ENCODE measurements at places on chromosomes 4 and X.

DNA sequence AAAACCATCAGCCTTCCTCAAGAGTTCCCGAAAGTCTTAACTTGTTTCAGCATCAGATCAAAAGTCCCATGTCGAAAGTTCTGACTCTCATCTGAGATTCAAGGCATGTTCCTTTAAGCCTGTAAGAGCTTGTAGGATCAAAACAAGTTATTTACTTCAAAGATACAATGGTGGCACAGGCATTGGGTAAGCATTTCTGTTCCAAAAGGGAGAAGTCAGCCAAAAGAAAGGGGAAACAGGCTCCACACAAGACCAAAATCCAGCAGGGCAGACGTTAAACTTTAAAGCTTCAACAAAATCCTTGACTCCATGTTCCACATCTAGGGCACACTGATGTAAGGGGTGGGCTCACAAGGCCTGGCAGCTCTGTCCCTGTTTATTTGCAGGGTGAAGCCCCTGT lies 91.7 kb downstream of the FHDC1 start:
- DNase-seq: no peak

GRCh38 chr4:65667506-65668041 lies 2.7 kb downstream of the EPHA5 start:
- DNase-seq: no peak

- no peak for DNase-seq
Measured at GRCh38 chrX:16788477-16788876, 2.2 kb downstream of the TXLNG start.

DNA sequence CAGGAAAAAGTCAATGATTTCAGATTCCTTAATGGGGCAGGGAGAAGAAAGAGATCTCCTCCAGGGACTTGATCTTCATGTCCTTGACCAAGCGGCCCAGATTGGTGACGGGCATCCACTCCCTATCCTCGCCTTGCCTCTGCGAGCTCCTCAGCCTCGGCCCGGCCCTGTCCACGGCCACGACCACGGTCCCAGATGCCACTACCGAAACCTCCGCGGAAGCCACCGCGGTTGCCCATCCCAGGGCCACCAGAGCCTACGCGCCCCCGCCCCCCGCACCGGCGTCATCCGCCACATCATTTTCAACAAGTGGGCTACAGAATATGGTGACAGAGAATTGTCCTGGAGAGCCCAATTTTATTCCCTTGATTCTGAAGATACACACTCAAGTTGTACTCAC lies 751.2 kb upstream of the PABPC4L start:
- DNase-seq: no peak

GRCh38 chr4:76673362-76673761 lies 224.6 kb downstream of the SOWAHB start:
- DNase-seq: no peak

DNA sequence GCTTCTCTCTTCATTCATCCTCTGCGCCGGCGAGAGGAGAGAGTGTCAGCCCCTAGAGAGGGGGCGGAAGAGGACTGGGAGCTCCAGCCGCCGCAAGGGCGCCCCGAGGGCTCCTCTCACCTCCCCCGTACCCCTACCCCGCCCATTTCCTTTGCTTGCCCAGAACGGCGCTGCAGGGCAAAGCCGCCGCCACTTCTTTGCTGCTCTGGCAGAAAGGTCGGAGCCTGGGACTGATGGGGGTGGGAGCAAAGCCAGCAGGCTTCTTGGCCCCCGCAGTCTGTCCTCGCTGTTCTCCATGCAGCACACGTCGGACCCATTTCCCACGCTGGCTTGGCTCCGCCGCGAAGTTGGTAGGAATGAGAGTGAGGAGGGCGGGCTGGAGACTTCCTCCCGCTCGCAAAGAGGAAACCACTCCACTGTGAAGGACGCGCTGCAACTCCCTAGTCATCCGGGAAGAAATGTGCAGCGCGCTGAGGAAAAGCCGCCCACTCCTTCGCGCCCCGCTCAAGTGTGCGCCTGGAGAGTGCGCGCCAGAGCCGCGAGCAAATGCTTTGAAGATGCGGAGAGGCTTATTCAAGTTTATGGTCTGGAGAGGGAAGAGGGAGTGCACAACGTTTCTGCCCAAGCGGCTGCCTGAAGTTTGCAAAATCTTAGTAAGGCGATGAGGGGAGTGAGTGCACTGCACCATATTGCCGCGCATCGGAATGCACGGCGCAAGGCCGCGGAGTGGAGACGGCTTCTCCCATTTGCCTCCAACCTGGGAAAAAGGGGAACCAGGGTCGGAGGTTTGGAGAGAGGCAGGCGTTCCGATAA lies 2.8 kb upstream of the PCDH7 start:
- no peak for DNase-seq

GRCh38 chrX:121389976-121390714 lies 342.7 kb downstream of the GLUD2 start:
- DNase-seq: no peak

- DNase-seq: peak; percentile 87
Measured at GRCh38 chr4:35105486-35105885, 1138.8 kb downstream of the ARAP2 start.

GRCh38 chrX:133689997-133690599 lies 274.8 kb upstream of the GPC4 start:
- no peak for DNase-seq

DNA sequence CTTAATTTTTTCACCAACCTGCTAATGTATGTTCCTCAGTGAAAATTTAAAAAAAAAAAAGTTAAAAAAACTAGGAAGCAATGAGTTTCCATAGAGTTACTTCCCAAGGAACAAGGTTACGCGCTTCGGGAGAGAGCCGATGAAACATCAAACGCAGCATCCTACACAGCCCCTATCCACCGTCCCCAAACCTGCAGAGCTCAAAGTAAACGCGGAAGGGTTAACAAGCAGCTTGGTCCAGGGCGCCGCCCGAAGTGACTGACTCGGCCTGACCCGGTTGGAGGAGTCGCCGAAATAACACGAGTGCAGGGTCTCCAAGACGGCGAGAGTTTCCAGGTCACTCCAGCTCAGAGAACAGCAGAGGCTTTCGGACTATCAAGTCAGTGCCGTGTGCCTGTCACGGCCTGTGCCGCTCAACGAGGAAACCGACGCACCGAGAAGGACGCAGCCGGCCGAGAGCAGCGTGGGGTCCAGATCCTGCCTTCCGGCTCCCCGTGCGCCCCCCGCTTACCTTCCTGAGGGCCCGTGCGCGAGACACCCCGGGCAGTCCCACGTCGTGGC lies 512 bp downstream of the NOP14 start:
- peak; percentile 90 for DNase-seq

DNA sequence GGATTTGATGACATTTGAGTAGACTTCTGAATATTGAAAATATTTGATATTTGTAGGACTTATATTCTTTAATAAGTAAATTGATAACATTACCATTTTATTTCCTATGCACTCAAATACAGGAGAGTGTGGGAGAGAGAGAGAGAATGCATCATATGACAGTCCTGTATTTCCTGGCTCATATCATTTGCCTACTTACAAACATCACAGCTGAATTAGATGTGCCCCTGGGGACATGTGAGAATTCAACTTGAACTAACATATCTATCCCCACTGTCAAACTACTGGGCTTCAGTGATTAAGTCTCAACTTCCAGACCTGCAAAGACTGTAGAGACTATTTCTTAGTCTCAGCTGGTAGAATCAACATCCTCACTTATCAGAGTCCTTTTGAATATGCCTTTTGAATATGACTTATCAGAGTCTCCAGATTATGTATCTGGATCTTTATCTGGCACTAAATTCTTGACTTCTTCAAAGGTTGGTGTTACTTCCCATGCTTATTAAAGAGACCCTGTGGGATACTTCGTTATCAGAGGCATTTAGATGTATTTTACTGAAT lies 75.5 kb downstream of the PABPC4L start:
- no peak for DNase-seq

GRCh38 chr4:182866746-182867145 lies 50.4 kb downstream of the DCTD start:
- no peak for DNase-seq

- no peak for DNase-seq
Measured at GRCh38 chrX:139851730-139852129, 81.1 kb downstream of the ATP11C start.

DNA sequence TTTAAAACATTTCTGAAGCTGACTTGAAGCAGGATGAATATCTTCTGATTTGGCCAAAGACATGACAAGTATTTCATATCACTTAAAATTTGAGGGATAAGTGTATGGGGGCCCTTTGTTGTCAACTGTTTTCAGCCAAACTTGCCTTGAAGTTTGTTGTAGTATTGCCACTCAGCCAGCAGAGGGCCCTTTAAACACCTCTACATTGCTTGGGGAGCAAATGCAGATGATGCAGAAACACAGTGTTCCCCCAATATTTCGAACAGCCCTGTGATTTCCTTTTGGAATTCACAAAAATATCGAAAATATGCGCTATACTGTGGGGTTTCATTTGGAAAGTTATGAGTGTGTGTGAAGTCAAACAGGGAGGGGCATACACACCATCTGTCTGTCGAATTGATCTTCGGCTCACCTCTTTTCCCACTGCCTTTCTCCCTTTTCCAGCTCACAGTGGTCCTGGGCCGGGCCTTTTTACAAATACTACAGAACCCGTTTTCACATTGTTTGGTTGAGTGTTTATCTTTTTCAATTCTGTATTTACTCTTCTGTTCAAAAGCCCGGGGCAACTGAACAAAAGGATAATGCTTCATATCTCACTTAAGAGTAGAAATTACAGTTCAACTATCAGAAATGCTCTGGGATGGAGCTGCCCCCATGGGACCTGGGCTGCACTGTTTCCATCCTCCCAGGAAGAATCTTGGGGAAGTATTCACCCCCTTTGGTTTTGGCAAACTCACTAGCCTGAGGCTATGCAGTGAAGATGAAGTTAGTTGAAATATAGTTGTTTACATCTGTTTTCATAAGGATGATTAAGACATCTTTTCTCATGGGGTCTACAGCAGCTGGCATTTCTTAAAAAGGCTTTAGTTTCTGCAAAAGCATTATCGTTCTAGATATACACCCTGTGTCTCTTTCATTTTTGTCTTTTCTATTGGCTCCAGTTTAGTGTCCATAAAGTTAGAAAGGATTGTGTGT lies 137.6 kb downstream of the EGF start:
- peak; percentile 37 for DNase-seq

DNA sequence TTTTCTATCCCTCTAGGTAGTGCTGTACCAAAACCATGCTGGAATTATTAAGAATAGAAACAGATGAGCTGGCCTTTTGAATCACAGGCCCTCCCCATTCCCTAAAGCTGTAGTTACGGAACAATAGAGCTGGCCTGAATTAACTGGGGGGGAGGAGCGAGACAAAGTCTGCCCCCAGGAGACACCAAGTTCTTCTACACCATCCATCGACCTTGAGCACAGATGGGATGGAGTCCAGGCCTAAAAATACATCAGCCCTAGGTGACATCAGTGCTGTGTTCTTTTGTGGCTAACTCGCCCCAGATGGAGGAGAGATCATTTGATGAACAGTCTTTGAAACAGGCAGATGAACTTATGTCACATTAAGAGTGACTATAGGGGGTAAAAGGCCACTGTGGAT lies 49.6 kb downstream of the LHFPL1 start:
- DNase-seq: no peak

DNA sequence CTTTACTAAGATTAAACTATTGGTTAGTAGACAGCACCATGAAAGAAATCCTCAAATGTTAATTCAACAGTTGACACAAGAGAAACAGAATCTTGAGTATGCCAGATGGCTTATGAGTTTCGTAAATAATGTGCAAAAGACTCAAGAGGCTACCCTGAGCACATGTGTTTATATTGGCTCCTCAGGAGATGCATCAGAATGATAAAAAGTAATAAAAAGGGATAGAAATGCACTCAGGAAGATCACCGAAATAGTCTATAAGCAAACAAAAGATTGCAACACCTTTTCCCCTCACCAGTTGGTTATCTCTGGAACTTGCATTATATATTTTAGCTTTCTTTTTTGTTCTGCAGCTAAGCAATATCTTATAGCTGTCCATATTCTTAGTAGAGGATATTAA lies 84.4 kb downstream of the SCFD2 start:
- DNase-seq: no peak

DNA sequence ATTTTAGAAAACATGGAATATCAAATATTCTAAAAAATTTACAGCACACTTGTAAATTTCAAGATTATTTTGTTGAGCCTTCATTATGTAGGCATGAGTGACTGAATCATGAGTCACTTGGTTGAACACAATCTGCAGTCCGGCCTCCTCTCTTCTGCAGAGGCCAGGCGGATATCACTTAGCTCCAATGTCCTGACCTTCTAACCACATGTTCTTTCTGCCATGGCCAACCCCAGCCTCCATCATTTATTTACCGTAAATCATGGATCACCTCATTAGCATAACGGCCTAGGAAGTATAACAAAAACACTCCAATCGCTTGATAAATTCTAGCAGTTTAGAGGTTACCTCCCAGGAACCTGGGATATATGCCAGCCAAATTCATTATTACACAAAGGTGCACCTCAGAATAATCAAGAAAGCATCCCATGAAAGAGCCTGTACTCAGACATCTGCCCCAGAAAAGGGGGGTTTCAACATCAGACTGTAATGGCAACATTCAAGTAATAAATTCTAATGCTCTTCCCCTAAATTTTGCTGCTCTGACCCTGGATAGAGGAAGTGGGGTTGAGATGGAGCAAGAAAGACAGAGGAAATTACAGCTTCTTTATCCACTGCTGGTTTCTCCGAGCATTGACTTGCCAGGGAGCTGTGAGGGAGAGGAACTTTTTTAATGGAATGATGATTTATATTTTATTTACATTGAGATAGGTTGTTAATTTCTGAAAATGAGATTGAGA lies 2153.6 kb upstream of the AGA start:
- no peak for DNase-seq

DNA sequence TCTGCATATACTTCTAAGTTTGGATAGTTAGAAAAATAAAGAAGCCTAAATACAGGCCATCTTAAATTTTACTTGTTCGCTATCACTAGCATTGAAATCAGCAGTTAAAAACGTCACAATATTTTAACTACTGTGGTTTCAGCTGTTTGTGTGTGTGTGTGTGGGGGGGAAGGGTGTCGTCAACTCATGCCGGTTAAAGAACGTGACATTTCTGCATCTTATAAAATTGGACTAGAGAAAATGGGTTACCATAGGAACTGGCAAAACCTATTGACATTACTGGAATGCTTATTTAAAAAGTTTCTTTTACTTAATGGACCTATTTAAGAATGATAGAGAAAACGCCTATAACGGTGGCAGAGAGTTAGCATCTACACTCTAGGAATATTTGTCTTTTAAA lies 1.2 kb upstream of the CNKSR2 start:
- DNase-seq: no peak

DNA sequence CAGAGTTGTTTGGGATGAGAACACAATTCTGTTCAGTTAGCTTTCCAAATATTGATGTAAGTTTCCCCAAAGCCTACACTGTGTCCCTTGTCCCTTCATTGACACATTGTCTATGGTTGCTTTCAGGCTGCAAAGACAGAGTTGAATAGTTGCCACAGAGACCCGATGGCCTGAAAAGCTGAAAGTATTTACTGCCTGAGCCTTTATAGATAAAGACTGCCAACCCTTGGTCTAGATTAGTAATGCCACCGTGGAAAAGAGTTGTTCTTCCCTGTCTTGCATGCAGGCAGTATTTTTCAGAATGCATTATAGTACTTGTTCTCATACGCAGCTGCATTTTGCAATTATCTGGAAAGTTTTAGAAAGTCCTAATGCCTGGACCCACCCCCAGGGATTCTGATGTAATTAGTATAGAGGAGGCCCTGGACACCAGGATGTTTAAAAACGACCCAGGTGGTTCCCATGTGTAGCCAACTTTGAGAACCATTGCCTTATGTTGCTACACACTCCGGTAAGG lies 180.8 kb downstream of the FRMPD4 start:
- DNase-seq: no peak
